ENCODE measurements at places on chromosomes 13 and 19. TPM values are rescaled to one million over a fixed set of nuclear protein-coding genes. Genes with fewer than 3 reads are reported as not detected.

IGFL2 gene
- total RNA-seq = not detected

LILRA5 gene
- total RNA-seq = not detected

ACER1 gene
- 0.26 TPM for total RNA-seq

EEF2 gene
- total RNA-seq = 1,558 TPM

NFIX gene
- total RNA-seq = 0.40 TPM

KIR3DL1 gene
- not detected for total RNA-seq

CASP14 gene
- not detected for total RNA-seq

FPR3 gene
- total RNA-seq = not detected

ZNF814 gene
- total RNA-seq = 26.2 TPM

JUNB gene
- 90.4 TPM for total RNA-seq

ADAMTS10 gene
- 3.6 TPM for total RNA-seq

PPP2R1A gene
- total RNA-seq = 225 TPM

SH2D3A gene
- total RNA-seq = 28.2 TPM

NKPD1 gene
- 0.24 TPM for total RNA-seq

ZNF681 gene
- total RNA-seq = 5.5 TPM

NALCN gene
- total RNA-seq = not detected
